ENCODE measurements at places on chromosomes 2 and 18.

DNA sequence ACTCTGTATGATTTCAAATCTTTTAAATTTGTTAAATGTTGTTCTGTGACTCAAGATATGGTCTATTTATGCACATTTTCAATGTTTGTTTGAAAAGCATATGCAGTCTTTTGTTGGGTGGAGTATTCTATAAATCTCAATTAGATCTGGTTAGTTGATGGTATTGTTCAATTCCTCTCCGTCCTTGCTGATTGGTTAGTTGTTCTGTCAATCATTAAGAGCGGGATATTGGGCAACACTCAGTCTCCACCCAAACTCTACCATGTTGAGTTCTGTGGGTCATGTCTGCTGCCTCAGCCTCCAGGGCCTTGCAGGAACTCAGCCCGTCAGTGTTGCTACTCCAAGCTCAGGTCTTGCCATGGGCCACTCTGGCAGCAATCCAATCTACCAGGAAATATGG is 118.9 kb downstream of the VWA3B start:
- DNase-seq: no peak

DNA sequence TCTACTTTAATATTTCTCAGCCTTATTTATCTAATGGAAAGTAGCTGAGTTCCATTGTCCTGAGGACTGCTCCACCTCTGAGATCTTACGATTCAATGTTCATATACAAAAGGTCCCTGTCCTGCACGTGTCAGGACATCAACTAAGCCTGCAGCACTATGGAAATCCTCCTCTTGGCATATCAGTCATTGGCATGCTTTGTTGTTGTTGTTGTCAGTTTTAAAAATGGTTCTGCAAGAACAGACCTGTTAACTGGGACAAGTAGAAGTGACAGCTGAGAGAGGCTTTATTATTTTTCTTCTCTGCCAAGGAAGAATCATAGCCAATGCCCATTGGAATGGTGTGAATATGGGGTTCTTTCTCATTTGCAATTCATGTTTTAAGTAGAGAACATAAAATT is 450.1 kb upstream of the PKDCC start:
- DNase-seq: no peak

- no peak for DNase-seq
Observed at GRCh38 chr2:128330583-128330982, 11.9 kb upstream of the HS6ST1 start.

- DNase-seq: no peak
Observed at GRCh38 chr2:74228772-74229171, 30.4 kb downstream of the MTHFD2 start.
